ENCODE measurements at places on chromosomes 2 and 18. TPM values are rescaled to one million over a fixed set of nuclear protein-coding genes. Genes with fewer than 3 reads are reported as not detected.

DNA sequence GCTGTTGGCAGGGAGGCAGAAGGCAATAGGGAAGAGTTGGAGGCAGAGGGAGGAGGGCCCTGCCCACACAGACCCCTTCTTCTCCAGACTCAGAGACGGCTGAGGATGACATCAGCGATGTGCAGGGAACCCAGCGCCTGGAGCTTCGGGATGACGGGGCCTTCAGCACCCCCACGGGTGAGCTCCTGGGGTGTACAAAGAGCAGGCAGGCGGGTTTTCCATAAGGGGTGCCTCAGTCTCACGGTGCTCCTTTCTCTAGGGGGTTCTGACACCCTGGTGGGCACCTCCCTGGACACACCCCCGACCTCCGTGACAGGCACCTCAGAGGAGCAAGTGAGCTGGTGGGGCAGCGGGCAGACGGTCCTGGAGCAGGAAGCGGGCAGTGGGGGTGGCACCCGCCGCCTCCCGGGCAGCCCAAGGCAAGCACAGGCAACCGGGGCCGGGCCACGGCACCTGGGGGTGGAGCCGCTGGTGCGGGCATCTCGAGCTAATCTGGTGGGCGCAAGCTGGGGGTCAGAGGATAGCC is 10.0 kb downstream of the SPEG start:
- no peak overlapping the region for H3K27ac ChIP-seq
- peaks cover 20% of the 10 kb centered on the region for H3K27me3 ChIP-seq
- peaks cover 14% of the 10 kb centered on the region for H3K4me1 ChIP-seq

- no peak overlapping the region for H3K27ac ChIP-seq
- no peak overlapping the region for H3K4me3 ChIP-seq
- no peaks in the 10 kb centered on the region for H3K27me3 ChIP-seq
- no peak for DNase-seq
- no peaks in the 10 kb centered on the region for H3K36me3 ChIP-seq
These were observed 210.5 kb upstream of the GATA6 start for GRCh38 chr18:21958707-21959450.

- no peak overlapping the region for H3K27ac ChIP-seq
- DNase-seq, result no peak
- no peaks in the 10 kb centered on the region for H3K27me3 ChIP-seq
- peaks cover 3% of the 10 kb centered on the region for H3K4me1 ChIP-seq
These were observed 149.9 kb downstream of the GFPT1 start for GRCh38 chr2:69237070-69237670.

- H3K36me3 ChIP-seq, result no peaks in the 10 kb centered on the region
- H3K27me3 ChIP-seq, result no peaks in the 10 kb centered on the region
- no peak overlapping the region for H3K27ac ChIP-seq
- peaks cover 2% of the 10 kb centered on the region for H3K4me1 ChIP-seq
- no peak overlapping the region for H3K4me3 ChIP-seq
These were observed 9.0 kb upstream of the NBAS start for GRCh38 chr2:15570104-15570503.

- DNase-seq, result no peak
- H3K4me1 ChIP-seq, result no peaks in the 10 kb centered on the region
- H3K4me3 ChIP-seq, result no peak overlapping the region
- H3K27me3 ChIP-seq, result peaks cover 8% of the 10 kb centered on the region
- peaks cover 5% of the 10 kb centered on the region for H3K36me3 ChIP-seq
These were observed 21.3 kb downstream of the FBLN7 start for GRCh38 chr2:112159454-112159921.

- peak overlapping the region; percentile 54 for H3K4me3 ChIP-seq
- peaks cover 7% of the 10 kb centered on the region for H3K36me3 ChIP-seq
- peak; percentile 56 for DNase-seq
- H3K4me1 ChIP-seq, result peaks cover 58% of the 10 kb centered on the region
- peaks cover 8% of the 10 kb centered on the region for H3K27me3 ChIP-seq
These were observed 39.4 kb downstream of the KIF5C start for GRCh38 chr2:148914463-148914862.

- H3K27me3 ChIP-seq, result no peaks in the 10 kb centered on the region
- DNase-seq, result no peak
- H3K4me1 ChIP-seq, result peaks cover 42% of the 10 kb centered on the region
- H3K36me3 ChIP-seq, result no peaks in the 10 kb centered on the region
- H3K27ac ChIP-seq, result no peak overlapping the region
- H3K4me3 ChIP-seq, result no peak overlapping the region
These were observed 154.6 kb downstream of the WDSUB1 start for GRCh38 chr2:159131914-159132281.

- H3K4me3 ChIP-seq, result no peak overlapping the region
- no peaks in the 10 kb centered on the region for H3K36me3 ChIP-seq
- no peaks in the 10 kb centered on the region for H3K4me1 ChIP-seq
- peaks cover 2% of the 10 kb centered on the region for H3K27me3 ChIP-seq
- no peak for DNase-seq
These were observed 83.0 kb downstream of the VIT start for GRCh38 chr2:36779462-36779861.

DNA sequence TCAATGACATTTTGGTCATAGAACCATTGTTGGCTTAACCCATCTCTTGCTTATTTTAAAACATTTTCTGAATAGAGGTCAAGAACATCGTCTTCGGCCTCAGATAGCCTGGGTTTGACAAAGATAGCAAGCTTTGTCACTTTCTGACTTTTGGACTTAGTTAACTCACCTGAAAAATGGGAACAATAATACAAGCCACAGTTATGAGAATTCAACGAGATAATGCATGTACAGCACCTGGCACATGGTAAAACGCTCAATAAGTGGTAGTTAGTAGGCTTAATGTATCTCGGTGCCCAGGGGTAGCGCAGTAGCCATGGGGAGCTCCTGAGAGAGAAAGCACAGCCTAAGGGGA is 446 bp upstream of the COPS7B start:
- H3K4me3 ChIP-seq, result peak overlapping the region; percentile 90
- H3K27ac ChIP-seq, result peak overlapping the region; percentile 88
- H3K36me3 ChIP-seq, result no peaks in the 10 kb centered on the region
- H3K27me3 ChIP-seq, result peaks cover 7% of the 10 kb centered on the region

DNA sequence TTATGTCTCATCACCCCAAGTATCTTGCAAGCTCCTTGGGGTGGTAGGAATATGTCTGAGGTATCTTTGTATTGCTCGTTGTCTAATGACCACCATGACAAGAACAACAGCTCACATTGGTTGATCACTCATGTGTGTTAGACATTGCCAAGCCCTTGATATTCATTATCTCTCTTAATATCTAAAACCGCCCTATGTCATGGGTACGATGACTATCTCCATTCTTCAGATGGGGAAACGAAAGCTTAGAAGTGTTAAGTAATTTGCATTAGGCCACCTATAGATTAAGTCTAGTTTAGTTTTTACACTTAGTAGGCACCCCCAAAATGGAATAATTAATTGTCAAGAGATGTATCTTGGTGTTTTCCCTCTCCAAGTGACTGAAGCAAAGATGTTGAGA is 57.0 kb downstream of the ICOS start:
- H3K4me1 ChIP-seq, result no peaks in the 10 kb centered on the region
- H3K27ac ChIP-seq, result no peak overlapping the region
- no peaks in the 10 kb centered on the region for H3K27me3 ChIP-seq
- no peak for DNase-seq
- H3K36me3 ChIP-seq, result no peaks in the 10 kb centered on the region

- peak; percentile 68 for DNase-seq
- H3K36me3 ChIP-seq, result peaks cover 4% of the 10 kb centered on the region
- H3K4me1 ChIP-seq, result peaks cover 16% of the 10 kb centered on the region
These were observed 4.8 kb downstream of the OTX1 start for GRCh38 chr2:63055226-63056106.

DNA sequence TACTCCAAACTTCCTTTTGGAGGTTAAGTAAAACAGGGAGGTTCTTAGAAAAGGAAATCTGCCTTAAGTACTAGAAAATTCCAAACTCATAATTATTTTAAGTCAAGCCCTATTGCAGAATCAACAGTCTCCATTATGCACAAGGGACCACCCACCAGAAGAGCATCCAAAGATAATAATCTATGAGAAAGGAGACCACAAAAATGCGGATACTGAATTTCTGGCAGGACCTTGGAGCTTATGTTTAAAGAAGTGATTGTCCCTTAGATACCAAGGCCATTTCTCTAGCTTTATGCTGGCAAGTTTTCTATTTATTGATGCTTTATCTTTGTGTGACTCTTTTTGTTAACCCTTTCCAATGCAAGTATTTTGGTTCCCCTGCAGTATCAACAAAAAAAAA is 404.0 kb upstream of the MMADHC start:
- H3K4me1 ChIP-seq, result no peaks in the 10 kb centered on the region
- H3K4me3 ChIP-seq, result no peak overlapping the region
- no peak for DNase-seq
- no peaks in the 10 kb centered on the region for H3K27me3 ChIP-seq

GRCh38 chr2:24365051-24365450 is 4.7 kb upstream of the ITSN2 start:
- no peaks in the 10 kb centered on the region for H3K36me3 ChIP-seq
- no peak overlapping the region for H3K4me3 ChIP-seq
- H3K27me3 ChIP-seq, result peaks cover 5% of the 10 kb centered on the region
- no peak overlapping the region for H3K27ac ChIP-seq
- H3K4me1 ChIP-seq, result peaks cover 9% of the 10 kb centered on the region

- no peak overlapping the region for H3K27ac ChIP-seq
- H3K4me1 ChIP-seq, result no peaks in the 10 kb centered on the region
- DNase-seq, result no peak
- H3K4me3 ChIP-seq, result no peak overlapping the region
These were observed 41.4 kb downstream of the OXER1 start for GRCh38 chr2:42722320-42723190.

DNA sequence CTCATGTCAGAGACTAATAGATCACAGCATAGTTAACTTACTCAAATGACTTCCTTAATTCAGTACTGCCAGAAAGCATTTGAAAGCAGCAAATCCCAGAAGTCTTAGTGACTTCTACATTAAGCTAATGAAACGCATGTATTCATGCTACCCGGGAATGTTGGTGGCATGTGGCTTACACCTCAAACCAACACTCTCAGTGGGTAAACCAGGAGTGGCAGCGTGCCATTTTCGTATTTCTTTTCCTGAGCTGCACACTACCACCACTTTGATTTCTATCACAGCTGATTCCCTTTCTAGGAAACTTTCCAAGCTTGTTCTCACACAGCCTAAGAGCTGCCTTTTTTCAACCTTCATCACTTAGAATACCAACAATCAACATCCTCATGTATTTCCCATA is 646.6 kb downstream of the NRXN1 start:
- no peak overlapping the region for H3K4me3 ChIP-seq
- H3K27me3 ChIP-seq, result peaks cover 2% of the 10 kb centered on the region
- DNase-seq, result no peak
- no peaks in the 10 kb centered on the region for H3K36me3 ChIP-seq
- H3K27ac ChIP-seq, result no peak overlapping the region

- H3K27ac ChIP-seq, result no peak overlapping the region
- H3K36me3 ChIP-seq, result no peaks in the 10 kb centered on the region
- H3K4me1 ChIP-seq, result peaks cover 29% of the 10 kb centered on the region
These were observed 49.3 kb downstream of the ALPK2 start for GRCh38 chr18:58579561-58580047.

Gene ZBTB7C
- total RNA-seq, result 10.6 TPM

Gene ABCG8
- not detected for total RNA-seq

Gene RESP18
- total RNA-seq, result not detected

Gene DLX2
- total RNA-seq, result 1.4 TPM

Gene NEDD4L
- 209 TPM for total RNA-seq

Gene ITGA6
- 0.81 TPM for total RNA-seq
